HCT116 (cell line): ENCODE measurements at places on chromosomes 7 and 10. TPM values are rescaled to one million over a fixed set of nuclear protein-coding genes. Genes with fewer than 3 reads are reported as not detected.

The HPSE2 gene
- 0.05 TPM for total RNA-seq

DNA sequence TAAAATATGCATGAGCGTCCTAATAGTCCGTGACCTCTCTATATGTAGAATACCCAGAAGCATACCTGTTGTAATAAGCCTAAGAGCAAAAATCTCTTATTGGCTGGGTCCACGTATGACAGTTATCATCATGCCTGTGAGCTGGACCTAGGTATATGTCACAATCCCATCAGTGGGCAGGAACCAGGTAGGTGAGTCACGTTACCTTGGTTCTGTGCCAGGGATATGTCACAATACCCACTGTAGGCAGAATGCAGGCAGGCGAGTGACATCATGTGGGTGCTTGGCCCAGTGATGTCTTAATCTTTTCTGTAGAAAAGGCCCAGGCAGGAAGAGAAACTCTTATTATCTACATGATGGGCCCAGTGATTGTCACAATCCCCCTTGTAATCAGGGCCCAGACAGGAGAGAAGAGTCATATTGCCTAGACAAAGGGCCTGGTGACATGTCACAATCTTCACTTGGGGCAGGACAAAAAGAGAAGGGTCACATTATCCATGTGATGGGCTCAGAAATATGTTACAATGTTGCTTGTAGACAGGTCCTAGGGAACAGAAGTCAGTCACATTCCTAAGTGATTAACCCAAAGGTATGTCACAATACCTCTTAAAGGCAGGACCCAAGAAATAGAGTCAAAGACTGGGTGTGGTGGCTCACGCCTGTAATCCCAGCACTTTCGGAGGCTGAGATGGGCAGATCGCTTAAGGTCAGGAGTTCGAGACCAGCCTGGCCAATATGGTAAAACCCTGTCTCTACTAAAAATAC, 12.9 kb upstream of the ZNF736 start:
- no peaks in the 10 kb centered on the region for H3K36me3 ChIP-seq
- DNase-seq = no peak
- no peaks in the 10 kb centered on the region for H3K27me3 ChIP-seq
- H3K27ac ChIP-seq = no peak overlapping the region
- no peaks in the 10 kb centered on the region for H3K4me1 ChIP-seq

The GLI3 gene
- 0.07 TPM for total RNA-seq

- H3K4me3 ChIP-seq = no peak overlapping the region
- no peaks in the 10 kb centered on the region for H3K27me3 ChIP-seq
- H3K27ac ChIP-seq = no peak overlapping the region
- H3K36me3 ChIP-seq = no peaks in the 10 kb centered on the region
- no peaks in the 10 kb centered on the region for H3K4me1 ChIP-seq
Measured at GRCh38 chr10:109976681-109977080, 31.1 kb upstream of the ADD3 start.

- no peak overlapping the region for H3K4me3 ChIP-seq
- peaks cover 54% of the 10 kb centered on the region for H3K27me3 ChIP-seq
- H3K4me1 ChIP-seq = no peaks in the 10 kb centered on the region
- H3K36me3 ChIP-seq = no peaks in the 10 kb centered on the region
- DNase-seq = no peak
Measured at GRCh38 chr10:6643962-6644361, 63.9 kb upstream of the PRKCQ start.
